ENCODE measurements at places on chromosomes 3 and 15.
A peak's percentile ranks its signal among the peaks of the same experiment; 100 is the strongest.

DNA sequence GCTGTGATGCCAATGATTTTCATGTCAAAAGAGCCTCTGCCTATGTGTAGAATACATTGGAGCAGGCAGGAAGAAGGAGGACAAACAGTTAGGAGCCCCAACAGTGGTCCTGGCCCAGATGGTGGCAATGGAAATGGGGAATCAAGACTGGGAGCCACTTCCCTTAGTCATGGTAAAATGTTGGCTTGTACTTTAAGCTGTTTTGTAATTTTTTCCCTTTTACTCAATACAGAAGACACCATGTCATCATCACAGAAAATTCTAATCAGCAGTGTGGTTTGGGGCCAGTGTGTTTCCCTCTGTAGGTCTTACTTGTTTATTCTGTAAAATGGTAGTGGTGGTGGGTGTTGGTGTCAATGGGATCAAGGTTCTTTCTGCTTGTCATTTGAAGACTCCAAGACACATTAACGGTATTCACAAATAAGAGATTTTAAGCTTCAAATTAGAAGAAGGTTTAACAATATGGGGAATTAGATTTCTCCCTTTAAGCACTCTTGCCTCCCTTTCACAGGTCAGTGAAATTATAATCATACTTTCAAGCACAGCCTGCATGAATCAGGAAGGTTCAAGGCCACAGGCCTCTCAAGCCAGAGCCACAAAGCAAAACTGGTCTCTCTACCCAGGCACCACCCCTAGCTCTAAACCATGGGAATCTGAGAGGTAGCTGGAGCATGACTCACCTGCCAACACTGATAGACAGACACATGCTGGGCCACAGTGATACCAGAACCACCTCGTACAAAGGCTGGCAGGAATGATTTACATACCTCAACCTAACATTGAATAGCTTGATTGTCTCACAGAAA is 24.9 kb downstream of the SIAH2 start:
- DNase-seq = peak; percentile 27

DNA sequence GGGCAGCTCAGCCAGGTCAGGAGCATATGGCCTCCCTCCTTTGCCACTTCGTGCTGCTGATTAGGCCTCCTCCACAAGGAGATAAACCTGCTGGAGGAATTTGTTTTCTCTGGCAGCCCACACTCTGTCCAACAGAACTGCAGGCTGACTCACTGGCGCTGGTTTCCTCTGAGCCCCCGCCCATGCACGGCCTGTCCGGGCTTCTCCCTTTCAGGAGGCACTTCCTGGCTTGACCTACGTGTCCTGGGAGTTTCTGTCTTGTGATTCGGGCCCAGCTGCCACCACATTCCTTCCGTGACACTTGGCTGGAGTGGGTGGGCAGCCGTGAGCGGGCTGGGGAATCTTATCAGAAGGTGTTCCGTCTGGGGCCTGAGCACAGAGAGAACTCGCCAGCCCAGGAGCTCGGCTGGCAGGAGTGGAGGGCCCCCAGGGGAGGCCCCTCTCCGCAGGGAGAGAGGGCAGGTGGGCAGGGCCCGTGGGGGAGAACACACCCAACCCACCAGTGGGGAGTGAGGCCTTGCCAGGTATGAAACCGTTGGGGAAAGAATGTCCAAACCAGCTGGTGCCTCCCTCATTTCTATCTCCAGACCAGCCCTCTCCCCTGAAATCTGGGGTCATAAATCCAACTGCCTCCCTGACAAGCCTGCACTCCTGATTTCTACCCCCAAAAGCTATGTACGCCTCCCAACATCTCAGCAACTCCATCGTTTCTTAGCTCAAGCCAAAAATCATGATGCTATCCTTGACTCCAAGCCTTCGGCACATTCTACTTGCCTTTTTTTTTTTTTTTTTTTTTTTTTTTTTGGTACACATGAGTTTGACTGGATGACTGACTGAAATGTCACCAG is 110.6 kb upstream of the MEF2A start:
- no peak for DNase-seq

DNA sequence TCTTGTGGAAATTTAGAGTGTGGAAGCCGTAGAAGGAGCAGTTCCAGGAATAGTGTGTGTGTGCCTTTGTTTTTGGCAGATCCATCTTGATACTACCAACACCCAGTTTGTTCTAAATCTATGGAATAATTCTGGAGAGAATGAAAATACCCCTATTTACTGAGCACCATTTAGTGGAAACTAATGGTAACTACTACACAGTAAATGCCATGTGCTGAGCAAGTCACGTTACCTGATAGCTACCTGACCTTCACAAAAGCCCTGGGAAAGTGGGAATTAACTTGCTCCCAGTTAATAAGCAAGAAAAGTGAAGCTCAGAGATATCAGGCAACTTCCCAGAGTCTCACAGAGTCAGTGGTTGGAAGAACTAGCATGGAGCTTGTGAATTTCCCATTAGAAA is 137.7 kb downstream of the ARPP21 start:
- no peak for DNase-seq

- DNase-seq = no peak
These were observed 107.9 kb downstream of the APBA2 start for GRCh38 chr15:28993720-28994053.

DNA sequence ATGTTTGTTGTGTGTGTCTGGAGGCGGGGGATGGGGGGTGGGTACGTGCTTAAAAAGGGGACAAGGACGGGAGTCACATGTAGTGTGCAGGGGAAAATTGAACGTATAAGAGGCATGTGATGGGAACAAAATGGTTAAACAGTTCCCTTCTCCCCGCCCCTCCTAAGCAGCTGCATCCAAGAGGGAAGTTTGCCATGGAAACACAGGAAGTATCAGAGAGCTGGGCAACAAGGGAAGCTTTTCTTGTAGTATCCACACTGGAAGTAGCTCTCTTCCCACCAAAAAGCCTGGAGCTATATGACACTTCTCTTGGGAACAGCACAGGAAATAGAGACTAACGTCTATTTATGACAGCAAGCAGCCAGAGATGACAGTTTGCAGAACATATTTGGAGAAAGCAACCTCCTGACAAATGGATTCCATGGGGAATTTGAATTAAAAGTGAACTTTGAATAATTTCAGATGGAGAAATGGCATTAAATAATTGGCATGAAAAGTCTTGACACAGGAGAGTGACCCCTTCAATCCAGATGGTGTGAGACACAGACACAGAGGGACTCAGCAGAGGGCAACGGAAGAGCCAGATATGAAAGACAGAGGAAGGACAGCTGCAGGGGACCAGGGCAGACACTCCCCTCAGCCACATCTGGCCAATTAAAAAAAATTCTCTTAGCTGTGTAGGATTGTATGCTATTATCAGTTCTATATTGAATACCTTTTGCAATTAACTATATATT is 294.2 kb upstream of the TBL1XR1 start:
- DNase-seq = no peak
